GM23248 (cell line): ENCODE measurements at places on chromosomes 5 and 9.

DNA sequence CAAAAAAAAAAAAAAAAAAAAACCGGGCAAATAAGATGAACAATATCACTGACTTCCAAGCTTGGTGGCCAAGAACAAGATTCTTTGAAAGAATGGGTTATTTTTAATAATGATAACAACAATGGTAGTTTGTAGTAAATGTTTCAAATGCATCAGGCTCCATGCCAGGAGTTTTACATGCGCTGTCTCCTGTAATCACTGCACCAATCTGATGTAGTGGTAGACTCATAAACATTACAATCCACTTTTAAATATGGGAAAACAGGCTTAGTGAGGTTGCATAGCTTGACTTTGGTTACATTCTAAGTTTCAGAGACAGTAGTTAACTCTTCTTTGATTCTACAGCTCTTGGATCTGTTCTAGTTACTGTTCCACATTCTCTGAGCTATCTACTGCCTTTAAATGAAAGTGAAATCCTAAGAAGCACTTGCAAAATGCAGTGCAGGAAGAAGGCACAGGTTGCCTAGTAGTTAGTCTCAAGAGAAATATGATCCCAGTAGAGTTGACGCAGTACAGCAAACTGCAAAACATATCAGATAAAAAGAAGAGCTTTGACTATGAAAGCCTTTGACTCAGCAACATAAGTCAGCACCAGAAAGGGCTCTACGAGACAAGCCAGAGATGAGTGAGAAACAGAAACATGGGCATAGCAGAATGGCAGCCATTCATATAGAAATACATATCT lies 62.1 kb downstream of the PDE4D start:
- no peaks in the 10 kb centered on the region for H3K36me3 ChIP-seq
- H3K27me3 ChIP-seq: peaks cover 80% of the 10 kb centered on the region
- H3K4me3 ChIP-seq: no peak overlapping the region
- no peak for DNase-seq
- H3K4me1 ChIP-seq: peaks cover 3% of the 10 kb centered on the region; the same call in 1 of the 2 replicates

DNA sequence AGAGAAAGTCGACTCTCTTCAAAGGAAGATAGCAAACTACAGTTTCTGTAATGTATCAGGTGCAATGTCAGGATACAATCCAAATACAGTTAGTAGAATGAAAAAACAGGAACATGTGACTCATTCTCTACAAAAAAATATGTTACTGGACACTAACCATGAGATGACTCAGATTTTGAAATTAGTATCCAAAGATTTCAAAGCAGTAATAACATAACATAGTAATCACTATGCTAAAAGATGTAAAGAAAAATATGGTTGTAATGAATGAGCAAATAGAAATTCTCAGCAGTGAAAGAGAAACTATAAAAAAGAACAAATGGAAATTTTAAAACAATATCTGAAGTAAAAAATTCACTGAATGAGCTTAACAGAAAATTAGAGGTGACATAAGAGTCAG lies 42.3 kb downstream of the SHOC1 start:
- H3K36me3 ChIP-seq: no peaks in the 10 kb centered on the region
- H3K27me3 ChIP-seq: no peaks in the 10 kb centered on the region
- DNase-seq: peak; percentile 50
- no peak overlapping the region for H3K27ac ChIP-seq
- H3K4me1 ChIP-seq: no peaks in the 10 kb centered on the region

GRCh38 chr5:96968074-96968473 lies 32.2 kb downstream of the LNPEP start:
- no peaks in the 10 kb centered on the region for H3K27me3 ChIP-seq
- H3K36me3 ChIP-seq: no peaks in the 10 kb centered on the region
- no peak overlapping the region for H3K27ac ChIP-seq
- H3K4me1 ChIP-seq: peaks cover 27% of the 10 kb centered on the region
- peak; percentile 48 for DNase-seq
- no peak overlapping the region for H3K4me3 ChIP-seq

DNA sequence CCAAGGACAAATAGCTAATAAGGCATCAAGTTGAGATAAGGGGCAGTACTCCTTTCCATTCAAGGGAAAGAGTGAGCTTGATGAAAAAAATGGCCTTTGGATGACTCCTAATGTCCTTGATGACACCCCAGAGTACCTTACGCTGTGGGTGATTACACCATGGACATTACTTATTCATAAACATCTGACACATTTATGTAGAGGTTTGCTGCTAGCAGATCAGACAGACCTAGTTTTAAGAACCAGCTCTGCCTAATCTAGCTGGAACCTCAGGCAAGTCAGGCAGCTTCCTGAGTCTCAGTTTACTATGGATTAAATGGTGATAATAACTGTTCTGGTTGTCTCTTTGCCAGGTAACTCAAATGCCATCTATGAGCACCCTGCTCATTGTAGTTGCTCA lies 2.8 kb downstream of the ALDOB start:
- no peak for DNase-seq
- H3K4me3 ChIP-seq: no peak overlapping the region
- peaks cover 9% of the 10 kb centered on the region for H3K27me3 ChIP-seq
- no peaks in the 10 kb centered on the region for H3K4me1 ChIP-seq
- no peaks in the 10 kb centered on the region for H3K36me3 ChIP-seq

- H3K4me1 ChIP-seq: no peaks in the 10 kb centered on the region
- no peaks in the 10 kb centered on the region for H3K36me3 ChIP-seq
- no peak overlapping the region for H3K27ac ChIP-seq
- DNase-seq: no peak
Observed at GRCh38 chr9:132586830-132587591, 4.6 kb downstream of the BARHL1 start.

- H3K4me1 ChIP-seq: no peaks in the 10 kb centered on the region
- H3K4me3 ChIP-seq: no peak overlapping the region
- no peak for DNase-seq
- no peaks in the 10 kb centered on the region for H3K27me3 ChIP-seq
- H3K36me3 ChIP-seq: no peaks in the 10 kb centered on the region
- no peak overlapping the region for H3K27ac ChIP-seq
Observed at GRCh38 chr5:83299353-83299752, 172.2 kb upstream of the VCAN start.

DNA sequence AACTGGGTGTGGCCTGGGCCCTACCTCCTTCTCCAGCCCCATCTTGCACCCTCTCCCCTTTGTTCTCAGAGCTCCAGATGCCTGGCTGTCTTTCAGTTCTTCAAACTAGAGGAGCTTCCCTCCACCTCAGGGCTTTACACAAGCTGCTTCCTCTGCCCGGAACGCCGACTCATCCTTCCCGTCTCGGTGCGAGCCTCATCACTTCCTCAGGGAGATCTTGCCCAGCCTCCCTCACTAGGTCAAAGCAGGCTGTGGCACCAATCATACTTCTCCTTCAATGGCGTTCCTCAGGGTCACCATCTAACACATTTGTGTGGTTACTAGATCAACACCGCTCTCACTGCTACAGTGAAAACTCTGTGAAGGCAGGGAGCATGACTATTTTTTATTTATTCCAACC lies 56.2 kb upstream of the ZSWIM6 start:
- H3K4me1 ChIP-seq: peaks cover 29% of the 10 kb centered on the region
- H3K27me3 ChIP-seq: no peaks in the 10 kb centered on the region
- DNase-seq: peak; percentile 73
- H3K27ac ChIP-seq: peak overlapping the region; percentile 23; the same call in 1 of the 2 replicates
- no peak overlapping the region for H3K4me3 ChIP-seq

DNA sequence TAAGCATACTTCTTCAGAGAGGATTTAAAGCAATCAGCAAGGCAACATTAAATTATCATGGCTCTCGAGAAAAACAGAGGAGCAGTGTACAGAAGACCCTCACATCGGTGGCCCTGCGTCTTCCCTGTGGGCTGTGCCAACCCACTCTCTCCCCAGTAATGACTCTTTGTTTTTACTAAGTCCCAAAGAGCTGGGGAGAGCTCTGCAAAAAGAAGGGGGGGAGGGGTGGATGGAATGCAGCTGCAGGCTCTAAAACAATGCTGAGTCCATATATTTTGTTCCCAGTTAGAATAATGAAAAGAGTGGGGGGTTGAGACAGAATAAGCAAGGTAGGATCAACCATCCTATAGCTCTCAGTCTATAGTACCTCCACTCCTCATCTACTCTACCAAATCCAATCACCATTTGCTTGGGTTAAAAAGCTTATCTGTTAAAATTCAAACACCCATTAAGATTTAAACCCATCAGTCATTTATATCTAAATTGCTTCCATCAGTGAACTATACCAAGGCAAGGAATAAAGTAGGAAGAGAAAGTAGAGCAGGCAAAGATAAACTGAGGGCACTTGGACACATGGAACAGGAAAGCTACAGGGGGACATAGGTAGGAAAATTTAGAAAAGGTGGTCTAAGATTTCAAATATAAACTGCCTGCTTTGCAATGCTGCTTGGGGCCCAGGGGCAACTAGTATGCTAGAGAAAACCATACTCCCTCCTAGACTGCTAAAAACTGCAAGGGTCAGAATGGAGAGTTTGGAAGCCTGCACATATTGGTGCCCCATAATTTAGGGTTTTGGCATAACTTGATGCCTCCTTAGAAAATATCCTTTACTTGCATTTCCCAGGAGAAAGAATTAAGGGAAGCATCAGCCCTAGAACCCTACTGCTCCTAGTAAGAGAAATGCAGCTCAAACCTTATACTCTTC lies 20.6 kb downstream of the ELL2 start:
- peak overlapping the region; percentile 24 for H3K4me3 ChIP-seq
- DNase-seq: no peak
- peak overlapping the region; percentile 15 for H3K27ac ChIP-seq

DNA sequence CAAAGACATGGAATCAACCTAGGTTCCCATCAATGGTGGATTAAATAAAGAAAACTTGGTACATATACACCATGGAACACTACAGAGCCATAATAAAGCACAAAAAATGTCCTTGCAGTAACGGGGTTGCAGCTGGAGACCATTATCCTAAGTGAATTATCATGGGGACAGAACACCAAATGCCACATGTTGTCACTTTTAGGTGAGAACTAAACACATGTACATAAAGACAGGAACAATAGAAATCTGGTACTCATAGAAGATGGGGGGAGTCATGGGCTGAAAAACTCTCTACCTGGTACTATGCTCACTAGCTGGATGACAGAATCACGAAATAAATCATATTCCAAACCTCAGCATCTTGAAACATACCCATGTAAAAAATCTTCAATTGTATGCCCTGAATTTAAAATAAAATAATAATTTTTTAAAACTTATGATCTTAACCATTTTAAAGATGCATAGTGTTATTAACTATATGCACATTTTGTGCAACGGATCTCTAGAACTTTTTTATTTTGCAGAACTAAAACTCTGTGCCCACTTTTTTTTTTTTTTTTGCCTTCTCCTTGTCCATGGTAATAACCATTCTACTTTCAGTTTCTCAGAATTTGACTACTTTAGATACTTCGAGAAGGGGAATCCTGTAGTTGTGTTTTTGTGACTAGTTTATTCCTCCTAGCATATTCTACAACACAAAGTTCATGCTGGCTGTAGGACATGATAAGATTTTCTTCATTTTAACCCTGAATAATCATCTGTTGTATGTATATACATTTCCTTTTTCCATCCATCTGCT lies 1081.6 kb upstream of the ACO1 start:
- no peak overlapping the region for H3K27ac ChIP-seq
- H3K4me1 ChIP-seq: peaks cover 9% of the 10 kb centered on the region
- no peak for DNase-seq
- H3K4me3 ChIP-seq: no peak overlapping the region
- H3K27me3 ChIP-seq: no peaks in the 10 kb centered on the region

DNA sequence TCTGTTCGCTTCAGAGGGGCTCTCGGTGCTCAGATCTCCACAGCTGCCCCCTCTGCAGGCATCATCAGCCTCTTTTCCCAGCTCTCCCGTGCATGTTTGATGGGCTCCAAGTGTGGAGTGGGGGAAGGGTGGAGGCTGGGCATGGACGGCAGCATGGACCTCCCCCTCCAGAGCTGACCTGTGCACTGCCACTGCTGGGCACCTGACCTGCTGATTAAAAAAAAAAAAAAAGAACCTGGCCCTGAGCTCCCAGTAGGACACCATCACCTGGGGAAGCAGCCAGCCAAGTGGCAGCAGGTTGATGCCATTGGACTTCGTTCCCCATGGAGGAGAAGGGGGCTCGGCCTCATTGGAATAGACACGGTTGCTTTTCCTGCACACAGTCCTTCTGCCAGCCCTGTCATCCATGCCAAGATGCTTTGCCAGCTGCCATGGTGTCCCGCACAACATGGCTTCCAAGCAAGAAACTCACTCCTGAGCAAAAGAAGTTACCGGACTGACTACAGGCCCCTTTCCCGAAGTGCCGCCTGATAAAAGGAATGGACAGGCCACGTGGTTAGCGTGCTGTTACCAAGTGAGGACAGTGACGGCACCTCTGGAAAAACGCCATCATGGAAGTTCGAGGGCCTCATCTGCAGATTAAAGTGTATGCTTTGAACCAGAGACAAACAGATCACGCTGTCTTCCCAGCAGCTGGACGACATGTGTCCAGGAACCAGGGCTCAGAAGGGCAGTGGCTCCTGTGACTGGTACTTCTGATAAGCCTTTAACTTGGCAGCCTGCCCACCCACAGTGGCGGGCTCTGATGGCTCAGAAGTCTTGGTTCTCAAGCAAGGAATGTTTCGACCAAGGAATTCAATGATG lies 14.7 kb upstream of the BRD3OS start:
- no peaks in the 10 kb centered on the region for H3K4me1 ChIP-seq
- no peaks in the 10 kb centered on the region for H3K36me3 ChIP-seq
- H3K27me3 ChIP-seq: peaks cover 5% of the 10 kb centered on the region
- no peak for DNase-seq
- H3K27ac ChIP-seq: no peak overlapping the region

DNA sequence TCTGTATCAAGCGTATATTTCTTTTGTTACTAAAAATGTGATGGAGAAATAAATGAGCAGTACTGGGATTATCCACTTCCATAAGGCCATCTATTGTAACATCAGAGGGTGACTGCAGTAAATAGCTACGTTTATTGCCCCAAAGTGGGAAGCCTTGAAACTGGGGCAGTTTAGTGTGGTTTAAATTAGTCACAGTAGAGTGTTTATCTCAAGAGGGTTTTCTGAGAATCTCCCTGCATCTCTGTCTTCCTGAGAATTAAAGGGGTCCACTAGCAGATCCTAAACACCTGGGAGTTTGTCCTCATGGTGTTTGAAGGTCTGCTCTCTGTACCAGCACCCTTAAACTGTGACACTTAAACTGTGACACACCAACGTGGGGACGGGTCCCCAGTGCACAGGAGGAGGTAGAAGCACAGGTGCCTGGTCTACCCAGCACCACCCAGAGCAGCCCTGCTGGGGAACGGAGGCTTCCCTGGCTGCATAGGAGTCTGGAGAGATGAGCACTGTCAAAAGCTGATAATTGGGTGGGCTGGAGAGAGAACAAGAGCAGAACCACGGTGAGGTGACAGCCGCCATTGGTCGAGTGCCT lies 25.2 kb downstream of the PRRC2B start:
- no peak overlapping the region for H3K4me3 ChIP-seq
- H3K4me1 ChIP-seq: peaks cover 55% of the 10 kb centered on the region
- H3K27ac ChIP-seq: peak overlapping the region; percentile 45
- DNase-seq: peak; percentile 75

DNA sequence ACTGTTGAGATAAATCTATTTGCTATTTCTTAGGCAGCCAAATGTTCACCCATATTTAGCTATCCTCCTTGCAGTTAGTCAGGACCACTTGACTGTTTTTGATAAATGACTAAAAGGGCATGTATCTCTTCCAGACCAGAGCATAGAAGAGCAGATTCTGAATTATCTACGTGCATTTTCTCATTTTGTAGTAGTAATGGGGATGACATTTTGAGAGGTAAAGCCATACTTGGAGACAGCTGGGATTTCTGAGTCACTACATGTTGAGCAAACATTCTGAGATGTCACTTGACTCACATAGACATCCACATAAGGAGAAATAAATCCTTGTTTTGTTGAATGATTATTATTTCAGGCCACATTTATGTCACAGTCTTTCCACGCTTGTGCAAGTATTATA lies 297.6 kb downstream of the CDH10 start:
- peak; percentile 29 for DNase-seq
- H3K4me3 ChIP-seq: no peak overlapping the region
- no peaks in the 10 kb centered on the region for H3K27me3 ChIP-seq
- no peaks in the 10 kb centered on the region for H3K4me1 ChIP-seq
- no peak overlapping the region for H3K27ac ChIP-seq
